DMS153 (cell line): ENCODE measurements at places on chromosomes 11 and 22.

GRCh38 chr22:30606455-30607299 lies at the start of gene TCN2:
TCN2 (plus strand) TSS chr22:30607174; CDS start chr22:30607332, 158 bp downstream.
- DNase-seq = peak; percentile 10

GRCh38 chr22:38694940-38695339 lies 5.8 kb downstream of the JOSD1 start:
- no peak for DNase-seq

GRCh38 chr11:69213964-69214363 lies 58.2 kb downstream of the SMIM38 start:
- DNase-seq = no peak

GRCh38 chr22:49600468-49600867 lies 227.2 kb downstream of the BRD1 start:
- DNase-seq = no peak

DNA sequence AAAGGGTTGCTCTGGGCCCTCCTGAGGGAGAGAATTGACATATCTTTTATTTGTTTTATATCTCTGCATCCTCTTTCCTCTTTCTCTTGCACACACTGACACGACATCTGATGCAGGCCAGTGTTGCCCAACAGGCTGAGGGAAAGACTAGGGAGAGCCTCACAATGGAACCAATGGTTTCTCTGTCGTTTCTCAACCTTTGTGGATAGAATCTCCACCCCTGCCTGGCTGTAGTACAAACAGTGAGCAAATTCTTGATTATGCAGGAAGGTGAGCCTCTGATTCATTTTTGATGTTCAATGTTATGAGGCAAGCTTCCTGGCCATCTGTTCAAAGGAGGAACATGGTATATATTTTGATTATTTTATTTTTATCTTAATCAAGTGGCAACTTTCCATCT lies 49.8 kb upstream of the PLET1 start:
- DNase-seq = no peak

DNA sequence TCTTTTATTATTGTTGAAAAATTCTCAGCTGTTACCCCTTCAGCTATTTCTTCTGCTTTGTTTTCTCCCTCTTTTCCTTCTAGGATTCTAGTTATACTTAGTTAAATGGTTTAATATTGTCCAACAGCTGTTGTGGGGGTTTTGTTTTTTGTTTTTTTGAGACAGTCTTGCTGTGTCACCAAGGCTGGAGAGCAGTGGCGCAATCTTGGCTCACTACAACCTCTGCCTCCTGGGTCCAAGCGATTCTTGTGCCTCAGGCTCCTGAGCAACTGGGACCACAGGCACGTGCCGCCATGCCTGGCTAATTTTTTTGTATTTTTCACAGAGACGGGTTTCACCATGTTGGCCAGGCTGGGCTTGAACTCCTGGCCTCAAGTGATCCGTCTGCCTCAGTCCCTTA lies 12.7 kb downstream of the SDHAF2 start:
- DNase-seq = no peak

DNA sequence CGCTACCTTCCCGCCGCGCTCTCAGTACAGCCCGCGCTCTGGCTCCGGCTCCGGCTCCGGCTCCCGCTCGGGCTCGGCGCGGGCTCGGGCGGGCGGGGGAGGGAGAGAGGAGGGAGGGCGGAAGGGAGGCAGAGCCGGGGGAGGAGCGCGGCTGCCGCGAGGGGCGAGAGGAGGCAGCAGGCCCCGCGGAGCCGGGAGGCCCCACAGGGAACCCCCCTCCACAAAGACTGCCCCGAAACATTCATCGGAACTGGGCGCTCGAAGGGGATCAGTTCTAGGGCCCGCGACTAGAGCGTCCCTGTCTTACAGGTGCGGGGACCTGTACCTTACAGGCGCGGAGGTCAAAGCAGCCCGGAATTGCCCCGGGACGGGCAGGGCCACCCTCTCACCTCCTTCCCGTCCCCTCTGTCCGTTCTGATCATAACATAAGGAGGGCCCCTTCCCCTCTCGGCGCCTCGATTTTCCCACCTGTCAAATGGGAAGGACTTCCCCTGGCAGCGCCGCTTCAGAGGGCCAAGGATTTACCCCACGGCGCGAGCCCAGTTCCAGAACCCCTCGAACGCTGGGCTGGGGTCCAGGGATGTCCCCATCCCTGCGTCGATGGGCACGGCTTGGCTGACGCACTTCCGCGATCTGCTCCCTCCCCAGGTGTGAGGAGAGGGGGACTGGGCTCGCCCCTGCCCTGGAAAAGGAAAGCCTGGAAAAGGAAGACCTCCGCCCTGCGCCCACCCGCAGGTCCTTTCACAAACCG lies at the start of gene SHISA8:
Gene SHISA8 (minus strand): TSS at position 40 of the 751 bp plus-strand sequence. CDS start 407 bp downstream, outside the sequence.
- no peak for DNase-seq

GRCh38 chr11:4699697-4700435 lies 2.2 kb upstream of the OR51E2 start:
- no peak for DNase-seq

DNA sequence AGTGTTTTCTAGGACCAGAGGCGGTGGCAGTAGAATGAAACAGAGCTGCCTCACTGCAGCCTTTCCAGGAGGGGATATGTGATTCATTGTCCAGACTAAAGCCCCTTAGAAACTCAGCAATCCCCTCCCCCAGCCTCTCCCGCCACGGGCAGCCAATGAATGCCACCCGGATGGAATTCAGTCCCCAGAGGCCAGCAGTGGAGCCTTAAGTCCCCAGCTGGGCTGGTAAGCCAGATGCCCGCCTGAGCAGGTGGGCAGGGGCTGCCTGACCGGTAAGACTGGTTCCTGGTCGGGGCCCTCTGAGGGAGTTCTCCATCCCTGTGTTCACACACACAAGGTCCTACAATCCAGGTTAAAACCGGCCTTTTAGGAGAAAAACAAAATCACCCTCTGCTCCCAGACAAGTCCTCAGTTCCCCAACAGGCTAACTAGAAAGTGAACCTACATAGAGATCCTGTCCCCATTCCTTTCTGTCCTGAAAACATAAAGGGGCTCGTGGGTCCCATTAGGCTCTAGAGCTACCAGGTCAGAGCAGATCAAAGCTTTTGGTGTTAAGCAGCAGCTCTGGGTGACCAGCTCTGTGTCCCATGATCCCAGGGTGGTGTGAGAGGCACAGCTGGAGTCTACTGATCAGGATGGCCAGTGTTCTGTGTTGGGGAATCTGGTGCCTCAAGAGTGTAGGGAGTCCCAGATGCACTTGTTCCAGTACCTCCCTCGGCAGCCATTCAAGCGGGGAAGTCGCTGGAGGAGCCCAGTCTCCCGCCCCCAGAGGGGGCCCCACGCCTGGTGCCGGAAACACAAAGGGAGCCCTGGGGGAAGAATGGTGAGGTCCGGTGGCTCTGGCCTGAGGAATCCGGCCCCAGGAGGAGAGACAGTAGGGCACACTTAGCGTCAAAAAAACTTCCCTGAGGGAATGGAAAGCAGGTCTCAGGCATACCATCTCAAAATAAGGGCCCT lies 2.6 kb downstream of the PATZ1 start:
- peak; percentile 89 for DNase-seq

DNA sequence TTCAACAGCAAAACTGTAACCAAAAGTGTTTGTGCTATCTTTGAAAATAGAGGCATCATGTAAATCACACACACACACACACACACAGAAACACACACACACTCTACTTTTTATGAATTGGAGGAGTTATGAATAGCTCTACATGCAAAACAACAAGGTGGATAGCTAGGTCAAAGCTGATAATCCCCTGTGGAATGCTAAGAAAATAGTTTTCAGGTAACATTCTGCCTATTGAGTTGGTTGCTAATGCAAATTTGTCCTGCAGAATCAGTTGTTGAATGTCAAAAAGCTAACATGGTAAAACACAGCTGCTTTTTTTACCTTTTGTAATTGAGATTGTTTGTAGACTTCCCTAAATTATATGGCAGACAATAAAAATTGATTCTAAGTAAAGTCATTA lies 1658.4 kb upstream of the RAG2 start:
- DNase-seq = no peak

- no peak for DNase-seq
Measured at GRCh38 chr22:49903322-49904039, 14.8 kb downstream of the ALG12 start.

DNA sequence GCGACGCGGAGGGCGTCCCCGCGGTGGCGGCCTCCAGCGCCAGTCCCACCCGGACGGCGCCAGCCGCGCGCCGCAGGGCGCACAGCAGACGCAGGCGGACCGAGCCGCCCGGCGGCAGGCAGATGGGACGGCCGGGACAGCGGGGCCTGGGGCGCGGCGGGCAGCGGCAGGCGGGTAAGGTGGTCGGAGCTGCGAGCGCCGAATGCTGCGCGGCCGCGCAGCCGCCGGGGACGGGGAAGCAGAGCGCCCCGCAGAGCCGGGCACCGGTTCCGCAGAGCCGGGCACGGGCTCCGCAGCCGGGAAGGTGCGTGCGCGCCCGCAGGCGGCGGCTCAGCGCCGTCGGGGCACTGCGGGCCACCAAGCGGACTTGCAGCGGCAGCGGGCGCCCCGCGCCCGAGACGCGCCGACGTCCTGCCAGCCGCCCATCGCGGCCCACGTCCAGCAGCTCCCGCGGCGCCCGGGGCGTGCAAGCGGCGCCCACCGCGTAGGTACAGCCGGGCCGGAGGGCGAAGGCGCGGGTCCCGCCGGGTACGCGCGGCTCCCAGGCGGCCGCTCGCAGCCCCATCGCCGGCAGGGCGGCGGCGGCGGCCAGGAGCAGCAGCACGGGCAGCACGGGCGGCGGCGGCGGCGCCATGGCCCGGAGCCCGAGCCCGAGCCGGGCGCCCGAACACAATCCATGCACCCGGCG lies 739 bp downstream of the CELSR1 start:
- DNase-seq = no peak

- no peak for DNase-seq
Measured at GRCh38 chr11:63512816-63513215, 6.9 kb downstream of the LGALS12 start.

DNA sequence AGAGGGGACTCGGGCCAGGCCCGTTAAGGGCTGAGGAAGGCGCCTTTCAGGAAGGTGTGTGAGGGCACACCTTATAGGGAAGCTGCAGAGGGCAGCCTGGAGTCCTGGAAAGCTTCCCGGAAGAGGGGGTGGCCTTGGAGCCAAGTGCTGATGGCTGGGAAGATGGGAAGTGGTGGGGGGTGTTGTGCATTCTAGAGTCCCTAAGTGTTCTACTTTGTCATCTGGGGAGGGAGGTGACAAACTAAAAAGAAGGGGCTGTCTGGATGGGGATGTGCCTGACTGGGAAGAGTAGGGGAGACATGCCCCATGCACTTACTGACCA lies 6.8 kb downstream of the ZDHHC8 start:
- no peak for DNase-seq

- no peak for DNase-seq
Measured at GRCh38 chr11:16610213-16610737, 128.2 kb upstream of the C11orf58 start.

GRCh38 chr11:68040957-68041591 lies 2.2 kb downstream of the TCIRG1 start:
- no peak for DNase-seq

DNA sequence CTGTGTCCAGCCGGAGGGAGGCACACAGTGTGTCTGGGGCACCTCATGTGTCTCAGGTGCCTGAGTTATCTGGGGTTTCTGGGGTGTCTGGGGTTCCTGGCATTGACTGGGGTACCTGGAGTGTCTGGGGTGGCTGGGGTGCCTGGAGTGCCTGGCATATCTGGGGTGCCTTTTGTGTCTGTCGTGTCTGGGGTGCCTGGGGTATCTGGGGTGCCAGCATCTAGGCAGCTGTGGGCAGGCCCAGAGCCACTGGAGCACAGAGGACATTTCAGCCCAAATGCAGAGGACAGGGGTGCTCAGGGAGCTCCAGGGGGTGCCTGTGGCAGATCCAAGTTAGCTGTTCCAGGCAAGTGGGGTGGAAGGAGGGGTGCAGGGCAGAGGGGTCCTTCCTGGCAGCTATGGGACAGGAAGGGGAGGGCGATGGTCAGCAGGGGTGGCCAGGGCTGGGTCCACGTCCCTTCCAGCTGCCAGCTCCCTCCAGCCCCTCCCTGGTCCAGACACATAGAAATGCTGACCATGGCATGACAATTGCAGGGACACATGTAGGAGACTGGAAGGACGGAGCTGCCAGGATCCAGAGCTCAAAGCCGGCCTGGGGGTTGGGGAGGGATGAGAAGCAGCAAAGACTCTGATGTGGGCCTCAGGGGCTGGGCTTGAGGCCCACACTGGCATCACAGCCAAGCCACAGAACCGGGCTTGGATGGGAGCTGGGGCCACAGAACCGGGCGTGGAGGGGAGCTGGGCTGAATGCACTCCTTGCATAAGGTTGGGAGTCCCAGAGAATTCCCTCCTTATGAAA lies 133.0 kb downstream of the BRD1 start:
- no peak for DNase-seq

DNA sequence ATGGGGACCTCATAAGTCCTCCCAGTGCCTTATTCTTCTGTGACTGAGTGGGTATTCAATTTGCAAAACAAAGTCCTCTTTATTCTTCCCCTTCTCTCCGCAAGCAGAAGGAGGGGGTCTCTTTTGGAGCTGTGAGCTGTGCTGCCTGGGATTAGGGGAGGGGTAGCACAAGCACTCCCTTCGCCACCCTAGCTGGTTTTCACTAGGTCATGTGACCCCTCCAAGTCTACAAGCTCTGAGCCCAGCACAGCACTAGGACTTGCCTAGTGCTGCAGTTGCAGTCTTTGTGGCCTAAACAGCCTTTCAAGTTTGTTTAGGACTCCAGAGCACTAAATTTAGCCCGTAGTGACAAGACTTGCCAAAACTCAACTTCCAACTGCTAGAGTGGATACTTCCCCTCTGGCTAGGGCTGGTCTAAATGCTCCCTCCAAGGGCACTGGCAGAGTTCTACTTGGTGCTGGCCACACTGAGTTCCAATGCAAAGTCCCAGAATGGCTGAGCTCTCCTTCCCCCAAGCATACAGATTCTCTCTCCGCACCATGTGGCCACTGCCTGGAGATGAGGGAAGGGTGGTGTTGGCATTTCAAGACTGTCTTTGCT lies 25.4 kb downstream of the TAF1D start:
- no peak for DNase-seq

- peak; percentile 10 for DNase-seq
Measured at GRCh38 chr11:7892840-7893254, 38.2 kb downstream of the OR10A6 start.

DNA sequence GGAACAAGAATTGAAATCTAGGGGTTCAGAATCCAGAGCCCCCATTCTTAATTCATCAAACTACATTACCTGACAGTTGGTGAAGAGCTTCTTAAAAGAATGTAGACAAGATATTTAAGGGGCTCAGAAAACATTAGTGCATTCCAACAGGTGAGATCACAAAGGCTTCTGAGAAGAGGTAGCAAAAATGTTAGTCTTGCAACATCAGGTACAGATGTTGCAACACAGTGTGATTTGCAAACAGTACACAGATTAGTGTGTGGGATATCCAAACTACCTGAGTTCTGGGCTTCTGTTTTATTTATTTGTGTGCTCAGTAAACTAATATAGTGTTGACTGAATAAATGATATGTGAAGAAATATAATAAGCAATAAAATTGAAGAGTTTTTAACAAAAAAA lies 11.8 kb downstream of the CASP4 start:
- no peak for DNase-seq

GRCh38 chr22:42928969-42929837 lies 72.1 kb upstream of the ARFGAP3 start:
- DNase-seq = no peak

- DNase-seq = no peak
Measured at GRCh38 chr11:78138694-78139421, 568 bp downstream of the ALG8 start.

- DNase-seq = peak; percentile 72
Measured at GRCh38 chr11:62602141-62603071, 741 bp upstream of the MTA2 start.
